Kidney glomerular epithelial cell (primary cell): ENCODE measurements at places on chromosomes 12 and 14.
A peak's percentile ranks its signal among the peaks of the same experiment; 100 is the strongest.

DNA sequence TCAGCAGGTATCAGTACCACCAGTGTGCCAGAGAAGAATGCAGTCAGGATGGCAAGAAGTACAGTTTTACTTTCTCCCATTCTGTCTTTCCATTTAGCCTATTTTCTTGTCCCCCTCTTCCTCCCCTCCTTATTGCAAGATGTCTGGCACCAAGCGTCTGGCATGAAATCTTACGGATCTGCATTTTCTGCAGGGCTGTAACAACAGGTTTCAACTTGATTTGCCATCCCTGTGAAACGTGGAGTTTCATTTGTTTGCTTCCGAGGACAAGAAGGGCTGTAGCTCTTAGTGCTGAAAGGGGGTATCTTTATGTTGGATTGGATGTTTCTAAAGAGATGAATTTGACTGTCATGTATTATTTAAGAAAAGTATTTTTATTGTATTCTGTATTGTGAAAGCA is 1110.6 kb downstream of the BCL11B start:
- no peak for DNase-seq

DNA sequence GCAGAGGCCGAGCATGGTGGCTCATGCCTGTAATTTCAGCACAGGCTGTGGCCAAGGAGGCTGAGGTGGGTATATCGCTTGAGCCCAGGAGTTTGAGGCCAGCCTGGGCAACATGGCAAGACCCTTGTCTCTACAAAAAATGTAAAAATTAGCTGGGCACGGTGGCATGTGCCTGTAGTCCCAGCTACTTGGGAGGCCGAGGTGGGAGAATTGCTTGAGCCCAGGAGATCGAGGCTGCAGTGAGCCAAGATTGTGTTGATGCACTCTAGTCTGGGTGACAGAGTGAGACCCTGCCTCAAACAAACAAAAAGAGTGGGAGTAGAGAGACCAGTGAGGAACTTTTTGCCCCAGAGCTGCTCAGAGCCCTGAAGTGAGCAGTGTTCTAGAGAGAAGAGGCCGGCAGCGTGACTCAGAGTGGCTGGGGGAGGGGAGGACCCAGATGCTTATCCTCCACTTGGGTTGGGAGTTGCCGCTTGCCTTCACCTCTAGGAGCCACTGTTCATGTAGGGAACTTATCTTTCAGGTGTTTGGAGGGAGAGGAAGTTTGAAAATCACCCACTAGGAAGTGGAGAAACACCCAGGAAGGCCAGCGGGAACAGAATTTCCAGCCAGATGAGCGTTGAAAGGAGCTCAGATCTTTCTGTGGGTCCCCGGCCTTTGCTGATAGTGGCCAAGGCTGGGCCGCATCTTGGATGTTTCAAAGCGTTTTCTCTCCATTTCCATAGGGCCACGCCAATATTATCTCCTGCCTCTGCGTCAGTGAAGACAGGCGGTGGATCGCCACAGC is 15.3 kb downstream of the CFAP251 start:
- DNase-seq = no peak

DNA sequence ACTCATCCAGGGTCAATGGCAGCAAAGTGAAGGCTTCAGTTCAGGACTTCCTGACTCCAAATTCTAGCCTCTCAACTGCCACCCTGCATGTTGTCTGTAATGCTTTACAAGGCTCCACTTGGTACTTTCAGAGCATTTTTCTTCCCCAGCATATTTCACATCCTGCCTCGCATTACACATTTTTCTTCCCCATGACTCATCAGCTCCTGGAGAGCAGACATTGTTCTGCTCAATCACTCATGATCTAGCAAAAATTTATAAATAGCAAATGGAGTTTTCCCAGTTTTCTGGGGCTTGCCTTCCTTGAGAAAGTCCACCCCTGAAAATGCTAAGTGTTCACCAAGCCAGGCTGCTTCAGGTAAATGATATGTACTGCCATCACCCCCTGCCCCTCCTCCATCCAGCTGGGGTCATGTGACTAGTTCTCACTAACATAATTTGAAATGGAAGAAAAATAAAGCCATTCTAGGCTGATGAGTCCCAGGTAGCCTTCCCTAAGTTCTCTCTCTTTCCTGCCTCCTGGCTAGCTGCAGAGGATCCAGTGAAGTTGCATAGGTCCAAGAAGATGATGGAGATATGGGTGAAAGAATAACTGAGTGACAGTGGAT is 69.4 kb downstream of the ARMH4 start:
- DNase-seq = peak; percentile 96

- no peak for DNase-seq
These were observed 68.2 kb downstream of the FRMD6 start for GRCh38 chr14:51719955-51720354.
